ENCODE measurements at places on chromosomes 6 and 20.

DNA sequence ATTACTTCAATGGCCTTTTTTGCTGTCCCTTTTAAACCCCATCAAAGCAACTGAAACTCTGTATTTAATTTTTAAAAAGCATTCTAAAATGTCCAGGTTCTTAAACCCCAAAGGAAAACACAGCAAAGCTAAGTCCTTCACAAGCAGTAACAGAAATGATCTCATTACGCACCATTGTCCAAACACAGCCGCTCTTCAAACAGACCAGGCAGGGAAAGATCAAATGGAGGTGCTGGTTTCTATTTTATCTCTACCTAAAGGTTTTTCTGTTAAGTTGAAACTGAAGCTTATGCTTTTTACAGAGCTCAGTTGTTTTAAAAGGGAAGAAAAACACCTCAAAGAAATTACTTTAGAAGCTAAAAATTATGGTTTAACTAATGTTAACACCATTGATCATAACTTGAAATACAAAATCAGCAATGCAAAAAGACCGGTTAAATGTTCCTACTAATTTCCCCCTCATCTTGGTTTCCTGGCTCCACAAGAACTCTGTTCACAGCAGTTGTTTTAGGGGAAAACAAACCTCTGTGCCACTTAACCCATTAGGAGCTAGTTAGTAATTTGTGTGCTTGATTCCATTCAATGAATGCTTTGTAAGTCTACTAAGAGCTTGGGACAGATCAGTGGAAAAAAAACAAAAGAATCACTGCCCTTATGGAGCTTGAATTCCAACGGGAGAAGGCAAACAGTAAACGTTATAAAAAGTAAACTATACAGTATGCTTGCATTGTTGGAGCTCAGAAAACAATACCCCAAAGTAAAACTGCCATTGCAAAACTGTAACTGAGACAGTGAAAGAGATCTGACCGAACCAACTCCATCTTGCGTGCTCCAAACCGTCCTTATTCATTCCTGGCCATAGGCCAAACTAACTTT, 87.4 kb downstream of the CD24 start:
- peak; percentile 85 for DNase-seq

- no peak for DNase-seq
Measured at GRCh38 chr6:111687652-111688051, 82.0 kb upstream of the TRAF3IP2 start.

GRCh38 chr6:136524936-136525413, 25.2 kb downstream of the MAP7 start:
- no peak for DNase-seq

DNA sequence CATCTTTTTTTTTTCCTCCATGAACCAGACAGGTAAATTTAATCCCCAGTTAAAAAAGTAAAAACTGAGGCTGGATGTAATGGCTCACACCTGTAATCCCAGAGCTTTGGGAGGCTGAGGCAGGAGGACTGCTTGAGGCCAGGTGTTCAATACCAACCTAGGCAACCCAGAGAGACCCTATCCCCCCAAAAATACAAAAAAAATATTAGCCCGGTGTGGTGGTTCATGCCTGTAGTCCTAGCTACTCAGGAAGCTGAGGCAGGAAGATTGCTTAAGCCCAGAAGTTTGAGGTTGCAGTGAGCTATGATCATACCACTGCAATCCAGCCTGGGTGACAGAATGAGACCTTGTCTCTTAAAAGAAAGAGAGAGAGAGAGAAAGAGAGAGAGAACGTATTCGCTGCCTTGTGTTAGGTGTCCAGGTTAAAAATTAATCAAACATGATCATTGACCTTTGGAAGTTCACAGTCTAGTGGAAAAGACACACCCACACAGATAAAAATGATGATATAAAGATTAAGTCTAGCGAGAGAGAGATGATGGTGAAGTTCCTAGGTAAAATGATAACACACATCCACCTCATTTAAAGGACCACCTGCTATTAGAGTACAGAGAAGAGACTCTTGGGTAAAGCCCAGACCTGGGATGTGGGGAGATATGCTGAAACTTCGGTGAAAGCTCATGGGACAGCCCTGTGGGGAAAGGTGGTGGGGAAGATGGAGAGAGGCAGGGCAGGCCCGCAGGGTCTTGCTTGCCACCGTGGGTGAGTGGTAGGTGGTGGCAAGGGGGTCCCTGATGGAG, 4.8 kb upstream of the NHSL1 start:
- DNase-seq = no peak

DNA sequence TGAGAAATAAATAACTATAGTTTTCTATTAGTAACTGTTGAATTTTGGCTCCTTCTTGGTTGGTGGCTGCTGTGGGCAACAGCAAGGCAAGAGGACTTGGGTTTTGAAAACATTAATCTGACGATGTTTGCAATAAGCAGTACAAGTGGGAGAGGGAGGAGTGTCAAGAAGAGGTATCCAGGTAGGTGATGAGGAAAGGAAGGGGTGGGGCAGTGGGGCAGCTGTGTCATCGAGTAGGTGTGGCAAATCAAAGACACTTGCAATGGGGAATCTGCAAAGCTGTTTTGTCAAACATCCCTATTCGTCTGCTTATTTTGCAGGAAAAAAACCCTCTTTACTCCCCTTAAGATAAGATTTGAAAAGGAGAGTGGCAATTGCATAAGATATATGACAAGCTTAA, 171.9 kb upstream of the MAP3K7 start:
- no peak for DNase-seq

DNA sequence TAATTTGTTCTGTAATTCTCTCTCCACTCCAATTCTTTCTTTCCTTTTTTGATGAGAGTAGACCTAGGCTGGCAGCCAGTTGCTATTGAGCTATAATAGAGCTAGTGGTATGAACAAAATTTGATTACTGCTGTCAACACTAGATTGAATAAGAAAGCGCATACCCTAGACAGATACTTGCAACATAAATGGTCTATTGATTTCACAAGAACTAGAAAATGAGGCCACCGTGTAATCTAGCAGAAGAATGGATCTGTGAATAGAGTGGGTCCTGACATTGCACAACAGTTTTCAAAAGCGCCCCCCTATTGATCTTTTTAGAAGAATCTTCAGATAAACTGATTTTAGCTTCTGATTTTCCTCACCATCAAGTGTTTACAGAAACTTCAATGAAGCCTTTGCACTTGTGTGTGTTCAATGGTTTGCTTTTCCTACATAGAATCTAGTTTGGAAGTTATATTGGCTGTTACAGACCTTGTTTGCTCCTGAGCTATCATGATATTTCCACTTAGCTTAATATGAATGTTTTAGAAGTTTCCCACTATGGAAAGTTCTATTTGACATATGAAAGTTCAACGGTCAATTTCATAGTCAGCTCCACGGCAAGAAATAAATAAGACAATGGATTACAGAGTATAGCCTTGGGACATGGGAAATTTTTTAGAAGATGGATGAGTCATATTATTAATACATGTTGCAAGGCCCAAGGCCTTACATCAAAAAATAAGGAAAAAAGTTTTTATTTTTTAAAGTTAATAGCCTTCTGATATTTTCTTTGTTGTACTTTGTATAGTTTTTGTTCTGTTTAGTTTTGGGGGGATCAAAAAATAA, 55.6 kb downstream of the UTRN start:
- DNase-seq = no peak

GRCh38 chr20:52655395-52655794, 316.8 kb upstream of the TSHZ2 start:
- no peak for DNase-seq

- DNase-seq = no peak
Measured at GRCh38 chr20:48718786-48719578, 108.8 kb downstream of the PREX1 start.

DNA sequence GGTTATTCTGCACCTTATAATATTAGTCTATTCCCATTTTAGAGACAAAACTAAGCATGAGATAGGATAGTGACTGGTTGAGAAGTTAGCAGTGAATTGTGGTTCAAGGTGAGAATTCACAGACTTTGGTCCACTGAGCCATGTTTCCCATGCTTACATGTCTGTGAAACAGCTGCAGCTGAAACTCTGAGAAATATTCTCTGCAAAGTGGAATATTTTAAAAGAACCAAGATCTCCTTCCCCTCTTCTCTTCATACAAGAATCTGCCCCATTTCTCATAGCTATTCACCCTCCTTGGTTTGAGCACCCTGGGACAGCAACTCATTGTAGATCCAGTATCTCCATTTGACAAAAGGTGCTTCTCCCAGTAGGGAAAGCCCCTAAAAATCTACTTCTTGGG, 70.2 kb upstream of the TMEM170B start:
- DNase-seq = no peak

DNA sequence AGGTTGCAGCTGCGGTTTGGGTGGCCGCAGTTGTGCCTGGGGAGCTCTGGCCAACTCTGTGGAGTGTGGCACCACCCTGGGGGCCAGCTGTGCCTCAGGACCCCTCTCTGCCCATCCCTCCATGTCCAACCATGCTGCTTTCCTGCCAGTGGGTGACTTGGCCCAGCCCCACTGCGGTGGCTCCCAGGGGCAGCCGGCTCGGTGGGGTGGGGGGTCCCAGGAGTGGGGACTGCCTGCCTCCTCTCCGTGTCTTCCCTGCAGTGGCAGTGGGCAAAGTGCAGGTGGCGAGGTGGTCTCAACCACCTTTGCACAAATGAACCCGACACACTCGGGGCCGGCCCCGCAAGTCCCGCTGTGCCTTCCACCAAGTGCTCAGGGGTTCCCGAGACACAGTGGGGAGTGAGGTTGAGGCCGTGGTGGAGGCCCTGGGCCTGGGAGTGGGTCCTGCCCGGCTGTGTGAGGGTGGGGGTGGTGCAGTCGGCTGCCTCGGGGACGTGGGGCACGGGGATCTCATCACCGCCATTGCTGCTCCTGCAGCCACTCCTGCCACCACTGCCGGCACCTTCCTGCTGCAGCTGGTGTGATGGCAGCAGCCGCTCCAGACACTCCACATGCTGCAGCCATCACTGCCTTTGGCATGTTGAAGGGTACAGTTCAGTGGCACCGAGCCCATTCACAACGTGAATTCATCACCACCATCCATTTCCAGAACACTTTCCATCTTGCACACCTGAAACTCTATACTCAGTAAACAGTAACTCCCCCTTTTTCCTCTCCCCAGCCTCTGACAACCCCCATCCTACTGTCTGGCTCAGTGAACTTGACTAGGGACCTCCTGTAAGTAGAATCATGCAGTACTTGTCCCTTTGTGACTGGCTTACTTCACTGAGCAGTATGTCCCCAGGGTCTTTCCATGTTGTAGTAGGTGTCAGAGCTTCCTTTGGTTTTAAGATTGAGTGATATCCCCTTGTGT, 10.7 kb upstream of the SLCO4A1 start:
- no peak for DNase-seq

GRCh38 chr6:112109262-112109661, 21.9 kb downstream of the FAM229B start:
- no peak for DNase-seq

GRCh38 chr6:105226598-105227294, 46.9 kb upstream of the POPDC3 start:
- DNase-seq = no peak

DNA sequence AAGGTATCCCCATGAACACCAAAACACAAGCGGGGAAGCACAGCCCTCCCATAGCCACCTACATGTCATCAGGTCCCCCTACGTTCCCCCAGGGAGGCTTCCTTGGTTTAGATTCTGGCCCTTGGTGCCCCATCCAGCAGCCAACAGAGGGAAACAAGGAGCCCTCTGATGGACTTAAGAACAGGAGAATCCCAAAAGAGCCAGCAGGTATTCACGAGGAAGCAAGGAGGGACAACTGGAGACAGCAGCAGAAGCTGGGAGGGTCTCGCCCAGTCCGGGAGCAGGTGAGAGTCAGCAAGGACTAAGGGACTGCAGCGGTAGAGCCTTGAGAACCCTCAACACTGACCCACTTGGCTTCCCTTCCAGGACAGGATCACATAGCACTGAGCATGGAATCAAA, 58.4 kb upstream of the TOP1 start:
- DNase-seq = no peak

- no peak for DNase-seq
Measured at GRCh38 chr6:165487347-165487746, 175.7 kb downstream of the PDE10A start.

DNA sequence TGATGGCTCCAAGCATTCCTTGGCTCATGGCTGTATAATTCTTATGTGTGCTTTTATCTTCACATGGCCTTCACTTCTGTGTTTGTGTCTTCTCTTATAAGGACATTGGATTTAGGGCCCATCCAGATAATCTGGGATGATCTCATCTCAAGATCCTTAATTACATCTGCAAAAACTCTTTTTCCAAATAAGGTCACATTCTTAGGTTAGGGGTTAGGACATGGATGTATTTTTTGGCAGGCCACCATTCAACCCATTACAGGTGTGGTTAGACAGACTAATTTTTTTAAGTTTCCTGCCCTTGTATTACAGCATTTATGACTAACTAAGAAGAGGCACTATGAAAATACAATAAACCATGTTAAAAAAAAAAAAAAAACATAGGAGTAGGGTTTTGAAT, 254.0 kb downstream of the TPBG start:
- DNase-seq = no peak

- no peak for DNase-seq
Measured at GRCh38 chr20:38757145-38757775, 9.0 kb downstream of the ACTR5 start.

GRCh38 chr6:101851911-101852310, 458.4 kb downstream of the GRIK2 start:
- no peak for DNase-seq

DNA sequence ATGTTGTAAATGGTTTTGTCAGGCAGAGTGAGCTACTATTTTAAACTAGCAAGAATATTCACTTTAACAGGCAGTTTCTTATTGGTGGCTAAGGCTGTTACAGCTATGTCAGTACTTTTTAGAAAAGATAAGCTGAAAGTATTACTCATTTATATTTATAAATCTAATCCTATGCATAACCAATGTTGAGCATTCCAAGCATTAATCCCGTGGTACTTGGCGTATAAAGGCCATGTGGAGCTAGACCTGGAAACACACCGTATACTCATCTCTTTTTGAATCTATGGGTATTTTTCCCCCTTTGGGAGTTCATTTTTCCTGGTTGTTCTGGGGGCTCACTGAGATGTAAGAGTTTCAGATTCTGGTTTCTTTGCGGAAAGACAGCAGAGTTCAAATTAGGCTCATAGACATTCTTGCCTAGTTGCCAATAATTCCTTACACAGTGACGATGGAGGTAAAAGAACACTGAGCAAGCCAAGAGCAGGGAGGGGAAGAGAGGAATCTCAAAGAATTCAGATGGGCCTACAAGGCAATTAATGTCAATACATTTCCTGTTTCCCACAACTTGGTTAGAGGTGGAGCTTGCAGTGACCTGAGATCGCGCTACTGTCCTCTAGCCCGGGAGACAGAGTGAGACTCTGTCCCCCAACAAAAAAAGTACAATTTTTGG, 211.5 kb downstream of the SOX4 start:
- DNase-seq = no peak

All from NCI-H2029 treated with DMSO at 0.1 percent for 48 hours (cell line).